AG04449 (cell line): ENCODE measurements at places on chromosomes 2 and 18.

- DNase-seq = no peak
Measured at GRCh38 chr18:58845928-58846724, 18.6 kb upstream of the ZNF532 start.

- peak; percentile 87 for DNase-seq
Measured at GRCh38 chr2:27960237-27960912, 69.8 kb downstream of the BABAM2 start.

DNA sequence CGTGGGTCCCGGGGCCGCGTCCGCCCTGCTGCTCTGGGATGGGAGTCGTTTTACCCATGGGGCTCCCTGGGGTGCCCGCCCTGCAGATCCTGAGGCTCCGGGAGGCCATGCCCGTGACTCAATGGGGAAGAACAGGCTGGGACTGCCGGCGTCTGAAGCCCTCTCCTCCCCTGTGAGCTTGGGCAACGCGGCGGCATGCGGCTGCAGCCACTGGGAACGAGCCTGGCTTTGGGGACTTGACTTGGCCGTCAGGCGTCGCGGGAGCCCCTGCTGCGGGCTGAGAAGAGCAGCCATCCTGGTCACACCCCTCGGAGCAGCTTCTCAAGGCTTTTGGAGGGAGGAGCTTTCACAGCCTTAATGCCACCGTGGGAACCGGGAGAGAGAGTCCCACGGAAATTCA lies 126.9 kb upstream of the CTDP1 start:
- no peak for DNase-seq

- no peak for DNase-seq
Measured at GRCh38 chr2:127888772-127889171, 3.0 kb upstream of the AMMECR1L start.

DNA sequence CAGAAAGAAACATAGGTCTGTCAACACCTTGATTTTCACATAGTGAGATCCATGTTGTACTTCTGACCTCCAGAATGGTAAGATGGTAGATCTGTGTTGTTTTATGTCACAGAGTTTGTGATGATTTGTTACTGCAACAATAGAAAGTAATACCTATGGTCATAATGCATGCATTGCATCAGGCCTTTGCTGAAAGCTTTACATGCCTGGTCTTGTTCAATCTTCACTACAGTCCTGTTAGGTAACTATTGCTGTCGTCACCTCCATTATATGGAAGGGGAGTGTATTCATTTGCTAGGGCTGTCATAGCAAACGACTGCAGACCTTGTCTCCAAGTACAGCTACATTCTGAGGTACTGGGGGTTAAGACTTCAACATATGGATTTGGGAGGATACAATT lies 243.5 kb downstream of the ANAPC1 start:
- DNase-seq = no peak

GRCh38 chr2:38652431-38653273 lies 13.3 kb upstream of the GALM start:
- DNase-seq = no peak

- no peak for DNase-seq
Measured at GRCh38 chr2:134301099-134301927, 47.4 kb downstream of the MGAT5 start.

DNA sequence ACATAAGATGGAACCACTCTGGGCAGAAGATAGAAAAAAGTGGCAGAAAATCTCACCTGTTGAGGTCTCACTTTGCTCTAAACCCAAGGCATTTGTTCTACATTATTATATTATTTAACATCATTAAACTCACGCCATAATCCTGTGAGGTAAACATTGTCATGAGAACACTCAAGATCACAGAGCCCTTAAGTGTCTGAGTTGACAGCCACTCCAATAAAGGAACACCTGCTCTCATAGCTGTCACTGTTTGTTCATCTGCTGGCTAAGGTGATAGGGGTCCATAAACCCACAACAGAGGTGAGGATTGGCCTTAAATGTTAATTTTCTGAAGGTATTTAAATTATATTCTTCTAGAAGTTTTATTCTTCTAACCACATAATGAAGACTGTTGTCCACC lies 439.7 kb downstream of the RIT2 start:
- DNase-seq = no peak
